ENCODE measurements at places on chromosomes 5 and 9. TPM values are rescaled to one million over a fixed set of nuclear protein-coding genes. Genes with fewer than 3 reads are reported as not detected.

DNA sequence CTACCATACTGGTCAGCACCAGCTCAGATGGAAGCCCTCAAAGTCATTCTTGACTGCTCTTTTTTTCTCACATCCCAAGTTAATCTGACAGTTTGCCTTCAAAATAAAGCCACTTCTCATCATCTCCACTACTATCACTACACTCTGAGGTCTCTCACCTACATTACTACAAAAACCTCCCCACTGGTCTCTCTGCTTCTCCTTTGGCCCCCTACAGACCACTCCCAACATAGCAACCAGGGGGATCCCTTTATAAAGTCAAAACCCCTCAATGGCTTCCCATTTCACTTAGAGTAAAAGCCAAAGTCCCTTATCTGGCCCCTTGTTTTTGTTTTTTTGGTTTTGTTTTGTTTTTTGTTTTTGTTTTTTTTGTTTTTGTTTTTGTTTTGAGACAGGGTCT lies 4.6 kb downstream of the ARAP3 start:
- no peaks in the 10 kb centered on the region for H3K27me3 ChIP-seq
- DNase-seq: peak; percentile 21
- no peak overlapping the region for H3K4me3 ChIP-seq
- H3K4me1 ChIP-seq: peaks cover 60% of the 10 kb centered on the region
- H3K27ac ChIP-seq: no peak overlapping the region
- peaks cover 20% of the 10 kb centered on the region for H3K36me3 ChIP-seq

DNA sequence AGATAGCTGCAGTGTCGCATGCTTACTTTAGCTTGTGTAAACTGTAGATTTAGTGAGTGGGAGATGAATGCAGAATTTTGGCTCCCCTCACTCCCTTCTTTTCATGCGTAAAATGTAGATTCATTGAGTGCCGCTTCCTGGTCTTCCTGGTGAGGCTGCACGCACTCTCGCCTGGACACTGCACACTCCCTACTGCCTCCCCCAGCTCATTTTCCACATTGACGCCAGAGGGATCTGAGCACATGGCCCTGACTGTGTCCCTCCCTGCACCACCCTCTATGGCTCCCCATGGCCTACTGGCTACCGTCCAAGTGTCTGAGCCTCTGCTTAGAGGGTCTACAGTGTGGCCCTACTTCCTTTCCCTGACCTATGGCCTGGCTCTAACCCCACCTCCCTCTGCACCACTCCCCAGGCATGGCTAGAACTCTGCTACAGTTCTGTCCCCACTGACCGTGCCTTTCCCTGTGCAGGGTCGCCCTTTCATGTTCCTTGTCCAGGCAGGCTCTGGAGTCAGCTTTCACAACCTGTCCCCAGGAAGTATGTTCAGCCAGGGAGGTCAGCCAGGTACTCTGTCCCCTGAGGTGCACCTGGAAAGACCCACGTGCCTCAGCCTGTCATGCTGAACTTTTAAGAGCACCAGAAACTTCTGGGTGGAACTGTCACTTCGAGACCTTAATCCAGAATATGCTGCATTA lies 160.6 kb downstream of the COL23A1 start:
- H3K36me3 ChIP-seq: no peaks in the 10 kb centered on the region
- no peaks in the 10 kb centered on the region for H3K4me1 ChIP-seq
- H3K4me3 ChIP-seq: no peak overlapping the region
- no peaks in the 10 kb centered on the region for H3K27me3 ChIP-seq
- no peak for DNase-seq

DNA sequence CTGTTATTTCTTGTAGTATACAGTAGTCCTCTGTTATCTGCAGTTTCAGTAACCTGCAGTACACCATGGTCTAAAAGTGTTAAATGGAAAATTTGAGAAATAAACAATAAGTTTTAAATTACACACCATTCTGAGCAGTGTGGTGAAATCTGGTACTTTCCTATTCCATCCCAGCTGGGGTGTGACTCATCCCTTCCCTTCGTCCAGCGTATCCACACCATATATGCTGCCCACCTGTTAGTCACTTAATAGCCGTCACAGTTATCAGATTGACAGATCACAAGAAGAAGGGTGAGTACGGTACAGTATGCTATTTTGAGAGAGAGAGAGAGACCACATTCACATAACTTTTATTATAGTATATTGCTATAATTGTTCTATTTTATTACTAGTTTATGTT lies 28.9 kb downstream of the FAM151B start:
- no peaks in the 10 kb centered on the region for H3K36me3 ChIP-seq
- no peak overlapping the region for H3K27ac ChIP-seq
- H3K4me1 ChIP-seq: peaks cover 2% of the 10 kb centered on the region
- DNase-seq: peak; percentile 81

- DNase-seq: no peak
- no peak overlapping the region for H3K4me3 ChIP-seq
- no peak overlapping the region for H3K27ac ChIP-seq
- H3K4me1 ChIP-seq: no peaks in the 10 kb centered on the region
Observed at GRCh38 chr5:56294354-56294753, 61.2 kb upstream of the ANKRD55 start.

The GFI1B gene
- not detected for total RNA-seq

DNA sequence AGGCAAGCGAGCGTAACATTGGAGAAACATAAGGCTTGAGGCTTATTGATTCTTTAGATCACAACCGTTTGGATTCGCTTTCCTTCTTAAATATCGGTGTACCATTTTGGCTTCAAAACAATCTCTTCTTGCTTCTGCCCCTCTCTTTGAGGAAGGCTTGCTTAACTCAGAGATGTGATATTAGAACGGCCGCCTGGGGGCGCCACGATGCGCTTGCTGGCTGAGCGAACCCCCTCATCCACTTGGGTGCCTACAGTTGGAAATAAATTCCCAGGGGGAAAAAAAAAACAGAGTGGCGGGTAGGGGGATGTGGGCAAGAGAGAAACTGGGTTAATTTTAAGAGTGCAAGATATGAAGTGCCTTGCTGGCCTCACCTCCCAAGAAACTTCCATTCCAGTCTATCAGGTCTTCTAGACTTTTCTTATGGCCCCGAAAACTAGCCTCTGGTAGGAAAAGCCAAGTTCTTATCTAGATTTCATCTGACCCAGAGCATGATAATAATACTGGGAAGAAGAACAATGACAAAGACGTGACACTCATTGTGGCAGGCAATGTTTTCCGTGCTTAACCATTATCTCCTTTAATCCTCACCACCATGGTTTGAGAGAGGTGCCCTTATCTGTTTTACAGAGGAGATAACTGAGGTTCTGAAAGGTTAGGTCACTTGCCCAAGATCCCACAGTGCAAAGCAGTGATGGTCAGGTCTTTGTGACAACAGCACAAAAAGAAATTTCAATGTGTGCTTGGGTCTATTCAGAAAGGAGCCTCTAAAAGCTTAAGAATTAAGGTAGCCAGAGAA lies 115.8 kb downstream of the DPYSL3 start:
- no peaks in the 10 kb centered on the region for H3K27me3 ChIP-seq
- H3K27ac ChIP-seq: no peak overlapping the region
- H3K36me3 ChIP-seq: peaks cover 15% of the 10 kb centered on the region
- no peak for DNase-seq

The BTNL9 gene
- 0.13 TPM for total RNA-seq

The HCN1 gene
- not detected for total RNA-seq

GRCh38 chr5:72705178-72705577 lies 111.3 kb upstream of the TNPO1 start:
- H3K27me3 ChIP-seq: no peaks in the 10 kb centered on the region
- no peak for DNase-seq
- no peaks in the 10 kb centered on the region for H3K36me3 ChIP-seq
- no peak overlapping the region for H3K4me3 ChIP-seq

- peaks cover 19% of the 10 kb centered on the region for H3K4me1 ChIP-seq
- peak overlapping the region; percentile 93 for H3K27ac ChIP-seq
- peak overlapping the region; percentile 83 for H3K4me3 ChIP-seq
- no peak for DNase-seq
- no peaks in the 10 kb centered on the region for H3K36me3 ChIP-seq
Observed at GRCh38 chr5:43020399-43020746, 19.7 kb downstream of the ANXA2R start.
